Activated CD4-positive, alpha-beta T cell treated with anti-CD3 and anti-CD28 coated beads, Interleukin-2, amount 50 U/mL, for 1 hour (primary cell): ENCODE measurements at places on chromosomes 13 and 19.

GRCh38 chr19:38223617-38224013 is 407 bp downstream of the DPF1 start:
- DNase-seq: no peak

DNA sequence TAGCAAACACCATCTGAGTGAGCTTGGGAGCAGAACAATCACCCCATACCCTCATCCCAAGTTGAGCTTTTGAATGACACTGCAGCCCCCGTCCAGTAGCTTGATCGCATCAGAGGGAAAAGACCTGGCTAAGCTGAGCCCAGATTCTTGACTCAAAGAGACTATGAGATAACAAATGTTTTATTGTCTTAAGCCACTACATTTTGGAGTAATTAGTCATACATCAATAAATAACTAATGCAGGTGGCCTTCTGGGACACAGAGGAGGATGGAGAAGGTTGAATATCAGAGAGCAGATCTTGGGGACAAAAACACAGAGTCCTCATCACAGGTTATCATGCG is 24.6 kb upstream of the IGSF23 start:
- no peak for DNase-seq

- peak; percentile 77 for DNase-seq
These were observed at the start of gene KASH5 for GRCh38 chr19:49387936-49388372. TSS of gene KASH5 (plus strand) at chr19:49388249. CDS start at chr19:49390884, 2,635 bp downstream.

DNA sequence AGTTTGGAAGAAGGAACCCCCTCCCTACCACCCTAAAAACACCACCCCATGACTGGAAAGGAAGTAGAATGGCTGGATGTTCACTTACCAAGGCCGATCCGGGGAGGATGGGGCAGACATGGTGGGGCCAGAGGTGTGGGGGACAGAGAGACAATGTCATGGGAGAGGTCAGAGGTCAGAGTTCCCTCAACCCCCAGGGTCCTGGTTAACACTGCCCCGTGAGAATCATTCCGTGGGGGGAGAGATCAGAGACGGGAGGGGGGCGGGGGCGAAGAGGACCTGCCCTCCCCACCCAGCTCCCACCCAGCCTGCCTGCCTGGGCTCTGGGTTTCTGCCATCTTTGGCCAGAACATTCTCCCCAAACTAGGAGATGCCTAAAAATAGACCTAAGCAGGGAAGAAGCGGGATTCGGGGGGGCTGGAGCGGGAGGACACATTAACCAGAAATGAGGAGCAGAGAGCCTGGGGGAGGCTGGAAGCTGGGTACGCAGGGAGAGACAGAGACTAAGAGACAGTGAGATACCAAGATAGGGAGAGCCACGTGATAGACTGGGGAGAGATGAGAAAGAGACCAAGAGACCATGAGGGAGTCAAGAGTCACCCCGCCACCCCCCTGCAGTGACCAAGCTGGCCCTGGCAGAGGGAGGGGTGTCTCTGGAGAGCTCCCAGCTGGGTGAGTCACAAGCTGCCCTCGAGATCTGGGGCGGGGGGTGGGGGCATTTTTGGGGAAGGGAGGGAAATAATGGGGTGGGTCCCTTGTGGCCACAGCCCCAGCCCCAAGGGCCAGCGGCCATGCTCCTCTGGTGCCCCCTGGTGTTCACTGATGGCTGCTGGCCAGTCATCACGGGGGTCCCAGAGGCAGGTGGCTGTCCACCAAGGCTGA is 6.1 kb upstream of the KANK2 start:
- DNase-seq: peak; percentile 17

- DNase-seq: no peak
These were observed 3.1 kb downstream of the BCAT2 start for GRCh38 chr19:48807590-48808308.

DNA sequence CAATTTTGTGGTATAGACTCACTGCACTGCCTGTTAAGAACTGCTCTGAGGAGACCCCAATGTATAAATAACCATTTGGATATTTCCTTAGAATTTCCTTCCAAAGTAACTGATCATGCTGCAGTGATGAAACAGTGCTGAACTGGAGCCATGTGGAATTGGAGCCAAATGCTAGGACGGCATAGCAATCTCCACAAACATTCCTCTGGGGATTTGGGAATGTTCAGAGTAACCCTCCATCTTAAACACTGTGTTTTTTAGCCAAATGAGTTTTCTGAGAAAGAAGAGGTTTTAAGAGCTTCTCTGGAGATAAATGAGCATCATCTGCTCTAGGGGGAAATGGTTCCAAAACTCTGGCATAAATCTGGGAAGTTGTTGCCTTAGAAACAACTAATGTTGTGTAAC is 98.2 kb downstream of the OLFM4 start:
- no peak for DNase-seq

DNA sequence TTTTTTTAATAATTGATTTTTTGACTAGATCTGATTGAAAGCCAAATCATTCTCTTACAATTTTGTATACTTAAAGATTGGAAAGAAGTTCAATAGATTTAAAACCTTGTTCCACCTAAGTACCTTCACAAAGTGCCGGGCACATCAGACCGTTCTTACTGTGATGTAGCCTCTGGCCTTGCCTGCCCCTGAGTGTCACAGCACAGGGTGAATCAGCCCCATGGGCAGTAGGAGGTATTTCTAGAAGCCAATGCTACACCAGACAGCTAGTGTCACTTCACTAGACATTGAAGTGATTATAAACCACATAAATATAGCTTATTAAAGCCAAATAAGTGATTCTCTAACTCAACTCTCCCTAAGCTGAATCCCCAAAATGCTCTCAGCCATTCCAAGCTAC is 131.3 kb downstream of the LACC1 start:
- no peak for DNase-seq

GRCh38 chr19:8333767-8334457 is 9.2 kb downstream of the KANK3 start:
- DNase-seq: no peak

DNA sequence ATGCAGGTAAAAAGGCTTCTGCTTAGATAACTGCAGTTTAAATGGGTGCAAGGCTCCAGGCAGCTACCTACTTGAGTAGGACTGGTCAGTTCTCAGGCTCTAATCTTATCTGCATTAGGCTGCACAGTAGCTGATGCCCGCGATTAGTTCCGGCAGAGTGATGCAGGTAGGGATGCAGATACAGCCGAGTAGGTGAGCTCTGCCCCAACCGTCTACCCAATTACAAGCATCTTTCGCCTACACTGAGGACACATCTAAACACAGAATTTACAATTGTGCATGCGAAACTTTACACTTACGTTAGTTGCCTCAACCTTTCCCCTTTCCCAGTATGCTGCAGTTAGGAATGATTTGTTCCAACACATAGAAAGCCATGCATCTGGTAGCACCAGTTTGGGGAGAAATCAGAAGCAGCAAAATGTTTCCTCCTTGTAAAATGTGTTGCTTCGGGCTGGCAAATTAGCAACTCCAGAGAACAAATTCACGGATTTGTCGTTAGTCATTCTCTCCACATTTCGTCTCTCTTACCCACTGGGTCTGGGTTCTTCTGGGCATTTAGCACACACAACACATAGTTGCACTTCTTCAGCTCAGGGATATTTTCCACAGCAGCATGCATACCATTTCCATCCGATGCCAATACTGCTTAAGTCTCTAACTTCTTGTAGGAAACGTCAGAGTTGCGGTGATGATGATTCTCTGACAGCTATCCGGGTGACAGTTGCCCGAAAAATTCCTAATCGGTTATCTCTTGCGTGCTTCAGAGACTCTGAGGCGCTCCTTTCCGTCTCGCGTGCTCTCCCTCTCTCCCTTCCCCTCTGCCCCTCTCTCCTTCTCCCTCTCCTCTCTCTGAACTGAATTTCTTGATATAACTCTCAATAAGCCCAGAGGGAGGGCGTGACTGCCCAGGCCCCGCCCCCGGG is at the start of gene PCDH9:
TSS of gene PCDH9 (minus strand) at position 856 of the 923 bp plus-strand sequence. CDS start 1,896 bp downstream, outside the sequence.
- no peak for DNase-seq

- no peak for DNase-seq
These were observed 27.5 kb downstream of the HSPH1 start for GRCh38 chr13:31134039-31134711.
